Aorta (tissue), 5 donors: ENCODE measurements at places on chromosomes 7 and 10.

DNA sequence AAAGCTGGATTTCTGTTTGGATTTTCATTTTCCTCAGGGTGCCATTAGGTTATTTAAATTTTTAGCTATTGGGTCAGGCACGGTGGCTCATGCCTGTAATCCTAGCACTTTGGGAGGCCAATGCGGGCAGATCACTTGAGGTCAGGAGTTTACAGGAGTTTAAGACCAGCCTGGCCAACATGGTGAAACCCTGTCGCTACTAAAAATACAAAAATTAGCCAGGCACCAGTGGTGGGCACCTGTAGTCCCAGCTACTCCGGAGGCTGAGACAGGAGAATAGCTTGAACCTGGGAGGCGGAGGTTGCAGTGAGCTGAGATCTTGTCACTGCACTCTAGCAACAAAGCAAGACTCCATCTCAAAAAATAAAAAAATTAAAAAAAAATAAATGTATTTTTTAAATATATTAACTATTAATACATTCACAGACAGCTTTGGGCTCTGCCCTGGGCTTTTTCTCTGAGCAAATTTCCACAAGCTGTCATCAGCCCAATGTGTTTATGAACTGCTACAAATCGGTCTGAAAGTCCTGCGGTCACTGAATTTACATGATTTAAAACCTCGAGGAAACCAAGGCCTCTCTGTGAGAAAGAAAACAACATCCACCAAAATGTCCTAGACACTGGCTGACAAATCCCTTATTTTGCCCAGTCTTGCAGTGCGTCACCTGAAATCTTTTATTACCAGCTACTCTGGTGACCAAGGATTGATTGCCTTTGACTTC is 19.2 kb upstream of the PLEKHS1 start:
- DNase-seq = no peak

- DNase-seq = no peak
Measured at GRCh38 chr7:46385662-46386309, 464.7 kb upstream of the IGFBP3 start.

DNA sequence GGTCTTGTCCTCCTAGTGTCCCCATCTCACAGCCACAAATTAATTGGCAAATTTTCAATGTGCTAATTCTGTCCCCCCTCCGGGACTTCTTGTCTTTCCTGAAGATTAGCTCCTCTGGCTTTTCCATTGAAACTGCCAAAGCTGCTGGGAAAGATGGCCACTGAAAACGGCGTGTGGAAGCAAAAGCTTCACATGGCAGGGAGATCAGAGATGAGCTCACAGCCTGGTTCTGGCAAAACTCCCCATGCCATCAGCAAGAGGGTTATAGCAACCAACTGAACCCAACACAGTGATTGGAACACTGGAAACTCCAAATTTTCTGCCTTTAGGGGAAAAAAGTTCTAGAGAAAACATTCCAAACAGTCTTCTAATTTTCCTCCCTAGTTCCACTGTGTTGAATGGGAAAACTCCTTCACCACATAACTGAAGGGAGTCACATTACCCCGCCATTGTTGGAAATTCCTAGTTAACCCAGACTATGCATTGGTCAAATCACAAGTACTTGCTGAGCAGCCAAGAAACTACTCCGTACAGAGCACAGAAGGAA is 37.0 kb downstream of the NRAP start:
- no peak for DNase-seq

GRCh38 chr7:35768346-35768745 is 32.5 kb upstream of the SEPTIN7 start:
- DNase-seq = no peak

DNA sequence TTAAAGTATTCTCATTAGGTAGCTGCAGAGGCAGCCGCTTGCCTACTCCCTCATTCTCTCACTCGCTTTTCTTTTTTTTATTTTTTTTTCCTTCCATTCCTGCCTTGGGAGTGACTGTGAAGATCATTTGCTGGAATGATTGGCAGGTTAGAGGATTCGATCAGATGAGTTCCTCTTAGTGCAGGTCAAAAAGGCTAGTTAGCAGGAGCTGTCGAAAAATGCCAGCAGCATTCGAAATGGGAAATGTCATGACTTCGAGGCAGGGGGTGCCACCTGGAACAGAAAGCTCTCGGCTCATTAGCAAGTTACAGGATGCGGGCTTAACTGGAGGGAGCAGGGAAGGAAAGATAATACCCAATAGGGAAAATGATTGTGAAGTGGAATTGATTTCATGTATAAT is 137.5 kb upstream of the FZD1 start:
- DNase-seq = no peak

GRCh38 chr10:18737841-18738240 is 78.6 kb downstream of the ARL5B start:
- DNase-seq = no peak

- no peak for DNase-seq
Measured at GRCh38 chr7:78420001-78420400, 621.4 kb downstream of the PHTF2 start.

GRCh38 chr10:117698809-117699208 is 156.3 kb downstream of the EMX2 start:
- DNase-seq = no peak

GRCh38 chr7:1466524-1467271 is 7.4 kb upstream of the MICALL2 start:
- peak; percentile 96 for DNase-seq

- DNase-seq = peak; percentile 71
Measured at GRCh38 chr10:121490871-121491519, 107.2 kb downstream of the FGFR2 start.

GRCh38 chr7:46009211-46009610 is 88.1 kb upstream of the IGFBP3 start:
- no peak for DNase-seq

- DNase-seq = no peak
Measured at GRCh38 chr7:132750530-132751217, 174.4 kb upstream of the PLXNA4 start.

- DNase-seq = no peak
Measured at GRCh38 chr7:49403844-49404243, 369.6 kb upstream of the VWC2 start.

GRCh38 chr10:76393875-76394706 is 962.7 kb downstream of the LRMDA start:
- DNase-seq = no peak

DNA sequence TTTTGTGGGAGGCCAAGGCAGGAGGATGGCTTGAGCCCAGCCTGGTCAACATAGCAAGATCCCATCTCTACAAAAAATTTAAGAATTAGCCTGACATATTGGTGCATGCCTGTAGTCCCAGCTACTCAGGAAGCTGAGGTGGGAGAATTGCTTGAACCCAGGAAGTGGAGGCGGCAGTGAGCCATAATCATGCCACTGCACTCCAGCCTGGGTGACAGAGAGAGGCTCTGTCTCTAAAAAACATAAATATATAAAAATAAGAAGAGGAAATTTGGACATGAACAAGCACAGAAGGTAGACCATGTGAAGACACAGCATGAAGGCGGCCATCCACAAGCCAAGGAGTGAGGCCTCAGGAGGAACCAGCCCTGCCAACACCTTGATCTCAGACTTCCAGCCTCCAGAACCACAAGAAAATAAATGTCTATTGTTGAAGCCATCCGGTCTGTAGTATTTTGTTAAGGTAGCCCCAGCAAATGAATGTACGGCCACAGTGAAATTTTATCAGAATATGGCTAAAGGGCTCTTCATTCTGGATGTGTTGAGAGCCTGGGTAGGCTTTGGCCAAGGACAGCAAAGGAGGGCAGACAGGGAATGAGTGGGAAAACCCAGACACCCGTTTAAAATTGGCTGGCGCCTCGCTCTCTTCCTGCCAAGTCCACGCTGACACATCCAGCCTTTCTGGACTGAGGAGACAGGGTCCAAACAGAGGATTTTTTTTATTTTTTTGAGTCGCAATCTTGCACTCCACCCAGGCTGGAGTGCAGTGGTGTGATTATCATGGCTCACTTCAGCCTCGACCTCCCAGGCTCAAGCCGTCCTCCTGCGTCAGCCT is 12.9 kb upstream of the GRID2IP start:
- DNase-seq = peak; percentile 84

GRCh38 chr7:135321556-135321955 is 87.9 kb downstream of the STRA8 start:
- DNase-seq = no peak

- DNase-seq = no peak
Measured at GRCh38 chr7:25308906-25309705, 80.8 kb upstream of the NPVF start.

- no peak for DNase-seq
Measured at GRCh38 chr7:98728555-98728954, 111.5 kb downstream of the NPTX2 start.

- DNase-seq = no peak
Measured at GRCh38 chr10:60549686-60550085, 160.0 kb upstream of the ANK3 start.

- no peak for DNase-seq
Measured at GRCh38 chr10:102009801-102010425, 46.1 kb downstream of the ARMH3 start.

- DNase-seq = peak; percentile 64
Measured at GRCh38 chr7:71019706-71020105, 112.2 kb upstream of the GALNT17 start.

DNA sequence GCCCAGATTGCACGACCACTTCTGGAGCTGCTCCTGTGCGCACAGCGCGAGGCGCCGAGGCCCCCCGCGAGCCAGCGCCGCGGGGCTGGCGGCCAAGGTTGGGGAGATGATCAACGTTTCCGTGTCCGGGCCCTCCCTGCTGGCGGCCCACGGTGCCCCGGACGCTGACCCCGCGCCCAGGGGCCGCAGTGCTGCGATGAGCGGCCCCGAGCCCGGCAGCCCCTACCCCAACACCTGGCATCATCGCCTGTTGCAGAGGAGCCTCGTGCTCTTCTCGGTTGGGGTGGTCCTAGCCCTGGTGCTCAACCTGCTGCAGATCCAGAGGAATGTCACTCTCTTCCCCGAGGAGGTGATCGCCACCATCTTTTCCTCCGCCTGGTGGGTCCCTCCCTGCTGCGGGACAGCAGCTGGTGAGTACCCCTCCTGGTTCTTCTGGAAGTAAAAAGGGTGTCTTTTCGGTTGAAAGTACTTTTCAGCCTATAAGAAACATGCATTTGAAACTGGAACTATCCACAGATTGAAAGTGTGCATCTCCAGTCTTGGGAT is 683 bp downstream of the INSIG1 start:
- no peak for DNase-seq

DNA sequence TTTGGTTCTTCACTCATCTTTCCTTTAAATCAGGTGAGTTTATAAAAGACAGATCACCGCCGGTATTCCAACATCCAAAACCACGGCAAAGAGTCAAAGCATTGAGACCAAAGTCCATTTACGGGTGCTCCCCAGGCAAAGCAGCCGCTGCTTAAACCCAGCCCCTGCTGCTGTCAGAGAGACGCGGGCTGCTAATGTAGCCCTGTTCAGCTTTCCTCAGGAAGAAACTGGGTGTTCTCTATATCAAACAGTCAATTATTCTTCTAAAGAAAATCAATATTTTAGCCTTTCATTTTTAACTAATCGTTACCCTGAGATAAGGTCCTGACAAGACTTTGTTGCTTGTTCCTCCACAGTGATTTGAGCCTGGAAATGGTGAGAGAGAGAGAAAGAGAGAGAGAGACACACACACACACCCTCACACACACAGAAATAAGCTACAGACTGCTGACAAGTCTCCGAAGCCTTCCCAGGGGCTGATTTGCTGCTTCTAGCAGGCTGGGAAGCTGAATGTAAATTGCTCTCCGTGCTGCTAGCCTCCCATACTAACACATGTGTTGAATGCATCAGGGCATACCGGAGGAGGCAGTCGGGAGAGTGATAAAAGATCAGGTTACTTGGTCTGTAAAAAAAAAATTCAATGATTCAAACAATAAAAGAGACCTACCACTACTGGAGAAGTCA is 183.0 kb upstream of the ANK3 start:
- DNase-seq = no peak

GRCh38 chr10:86164960-86165630 is 201.5 kb downstream of the GRID1 start:
- DNase-seq = peak; percentile 13

- DNase-seq = no peak
Measured at GRCh38 chr7:157529768-157530560, 193.2 kb downstream of the DNAJB6 start.

GRCh38 chr10:110495731-110496552 is 1.8 kb upstream of the DUSP5 start:
- DNase-seq = peak; percentile 65

- no peak for DNase-seq
Measured at GRCh38 chr7:1425292-1426136, 33.8 kb downstream of the MICALL2 start.

- DNase-seq = no peak
Measured at GRCh38 chr10:129288999-129289584, 177.9 kb upstream of the MGMT start.
